ENCODE measurements at places on chromosomes 1 and 21.

GRCh38 chr21:33754481-33754880, 112.2 kb downstream of the ITSN1 start:
- no peak for DNase-seq

- no peak for DNase-seq
These were observed 75.0 kb downstream of the DESI2 start for GRCh38 chr1:244727871-244728474.

DNA sequence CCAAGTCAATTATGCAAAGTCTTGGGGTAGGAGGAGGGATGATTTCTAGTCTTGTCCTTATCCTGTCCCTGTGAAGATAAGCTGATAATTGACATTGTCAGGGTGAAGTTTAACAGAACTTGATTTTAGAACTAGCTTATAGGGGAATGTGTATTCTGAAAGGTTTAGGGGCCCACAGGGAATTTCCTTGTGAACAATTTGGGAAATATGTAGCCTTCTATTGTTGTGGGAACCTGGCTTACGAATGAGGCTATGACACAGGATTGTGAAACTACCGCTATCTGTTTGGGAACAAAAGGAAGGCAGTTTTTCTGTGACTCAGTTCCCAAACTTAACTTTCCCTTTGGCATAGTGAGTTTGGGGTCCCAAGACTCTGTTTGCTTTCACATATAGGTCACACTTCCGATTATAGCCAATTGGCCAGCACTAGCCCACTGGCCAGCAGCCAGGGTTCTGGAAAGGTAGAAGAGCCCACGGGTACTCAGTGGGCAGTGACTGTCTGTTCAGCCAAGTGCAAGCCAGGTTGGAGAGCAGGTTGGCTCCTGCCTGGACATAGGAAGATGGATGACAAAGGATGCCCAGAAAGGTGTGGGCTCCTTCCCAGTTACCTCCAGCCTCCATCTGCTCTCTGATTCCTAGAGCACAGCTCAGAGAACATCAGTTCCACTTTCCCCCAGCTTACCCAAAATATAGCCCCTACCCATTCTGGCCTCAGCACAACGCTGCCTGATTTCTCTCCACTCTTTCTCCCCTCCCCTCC, 35.5 kb downstream of the H3-3A start:
- DNase-seq: no peak

DNA sequence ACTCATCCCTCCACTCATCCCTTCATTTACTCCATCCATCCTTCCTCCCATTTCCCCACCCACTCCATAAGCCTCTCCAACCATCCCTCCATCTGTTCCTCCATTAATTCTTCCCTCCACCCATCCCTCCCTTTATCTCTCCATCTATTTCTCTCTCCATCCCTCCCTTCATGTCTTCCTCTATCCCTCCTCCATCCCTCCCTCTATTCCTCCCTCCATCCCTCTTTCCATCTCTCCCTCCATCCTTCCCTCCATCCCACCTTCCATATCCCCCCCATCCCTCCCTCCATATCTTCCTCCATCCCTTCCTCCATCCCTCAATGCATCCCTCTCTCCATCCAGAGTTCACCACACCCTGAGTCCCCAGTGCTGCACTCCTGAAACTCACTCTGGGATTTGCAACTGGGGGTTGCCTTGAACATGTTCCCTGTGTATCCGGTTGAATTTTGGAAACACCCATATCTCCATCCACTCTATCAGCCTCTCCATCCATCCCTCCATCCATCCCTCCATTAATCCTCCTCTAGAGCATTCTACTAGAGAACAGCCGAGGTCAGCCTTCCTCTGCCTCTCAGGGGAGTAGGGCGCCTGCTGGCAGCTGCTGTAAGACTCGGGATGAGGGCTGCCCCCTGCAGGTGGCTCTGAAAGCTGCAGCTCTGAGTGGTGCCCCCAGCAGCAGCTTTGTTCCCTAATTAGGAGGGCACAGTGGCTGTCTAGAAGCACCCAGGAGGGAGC, 39.4 kb downstream of the ABCG1 start:
- DNase-seq: peak; percentile 63

DNA sequence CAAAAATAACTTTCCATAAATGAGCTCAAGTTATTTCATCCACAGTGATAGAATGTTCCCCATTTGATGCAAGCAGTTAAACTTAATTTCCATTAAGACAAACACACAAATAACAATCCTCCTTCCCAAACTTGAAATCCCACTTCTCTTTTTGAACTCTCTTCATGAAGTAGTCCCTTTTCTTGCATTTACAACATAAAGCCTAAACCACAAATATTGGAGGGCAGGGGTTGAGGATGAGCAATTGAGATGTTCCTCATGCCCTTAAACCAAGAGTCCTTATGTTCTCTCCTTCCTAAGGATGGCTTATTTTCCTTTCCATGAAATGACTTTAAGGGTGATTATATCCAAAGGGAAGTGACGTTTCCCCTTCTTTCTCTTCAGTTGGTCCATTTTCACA, 228.8 kb downstream of the DISC1 start:
- no peak for DNase-seq

DNA sequence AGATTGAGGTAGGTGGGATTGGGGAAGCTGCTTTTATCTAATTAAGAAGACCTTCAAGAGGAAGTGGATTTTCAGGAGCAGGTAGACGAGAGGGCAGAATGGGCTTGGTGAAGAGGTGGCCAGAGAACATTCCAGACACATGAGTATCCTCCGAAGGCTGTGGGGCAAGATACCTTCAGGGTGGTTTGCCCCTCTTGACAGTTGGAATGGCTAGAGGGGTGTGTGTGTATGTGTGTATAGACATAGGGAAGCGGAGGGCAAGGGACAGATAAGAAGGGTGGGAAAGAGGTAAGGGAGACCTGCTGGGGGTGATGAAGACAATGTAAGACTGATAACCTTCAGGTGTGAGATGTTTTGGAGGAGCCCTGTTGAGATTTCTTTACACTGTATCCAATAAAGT, 46.8 kb upstream of the TSPAN2 start:
- DNase-seq: no peak

DNA sequence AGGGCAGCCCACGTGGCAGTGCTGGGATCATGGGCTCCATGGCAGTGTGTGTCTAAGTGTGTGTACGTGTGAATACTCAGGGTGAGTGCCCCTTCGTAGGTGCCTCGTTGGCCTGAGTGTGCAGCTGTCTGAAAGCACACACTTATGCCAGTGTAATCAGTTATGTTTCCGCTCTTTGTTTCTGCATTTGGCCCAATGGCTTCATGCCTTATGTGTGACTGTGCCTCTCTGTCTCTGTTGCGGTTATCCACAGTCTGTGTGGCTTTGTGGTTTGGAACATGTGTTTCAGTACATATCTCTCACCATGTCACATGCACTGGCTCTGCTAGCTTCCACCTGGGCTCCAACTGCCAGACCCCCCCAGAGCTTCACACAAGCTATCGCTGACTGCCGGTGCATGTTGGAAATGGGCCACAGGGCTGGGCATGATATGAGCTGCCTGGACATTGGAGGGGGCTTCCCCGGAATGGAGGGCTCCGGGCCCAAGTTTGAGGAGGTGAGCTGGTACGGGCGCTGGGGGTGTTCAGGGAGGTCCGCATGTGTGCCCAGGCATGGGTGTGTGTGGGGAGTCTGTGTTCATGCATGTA, 70.3 kb upstream of the TINAGL1 start:
- DNase-seq: no peak

DNA sequence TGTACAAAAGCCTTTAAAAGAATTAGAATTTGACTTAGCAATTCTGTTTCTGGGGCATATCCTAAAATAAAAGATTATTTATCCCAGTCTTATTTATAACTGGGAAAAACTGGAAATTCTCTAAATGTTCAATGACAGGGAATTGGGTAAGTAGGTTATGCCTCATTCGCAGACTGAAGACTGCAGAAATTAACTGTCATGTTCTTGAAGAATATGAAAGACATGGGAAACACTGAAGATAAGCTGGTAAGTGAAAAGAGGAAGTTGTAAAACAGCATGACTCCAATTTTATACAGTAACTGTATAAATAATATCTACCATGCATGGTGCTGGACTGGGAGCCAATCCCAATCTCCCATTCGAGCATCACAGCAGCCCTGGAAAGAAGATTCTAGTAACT, 50.6 kb upstream of the SLC2A1 start:
- DNase-seq: no peak

GRCh38 chr1:216057063-216057462, 366.2 kb downstream of the USH2A start:
- DNase-seq: no peak

DNA sequence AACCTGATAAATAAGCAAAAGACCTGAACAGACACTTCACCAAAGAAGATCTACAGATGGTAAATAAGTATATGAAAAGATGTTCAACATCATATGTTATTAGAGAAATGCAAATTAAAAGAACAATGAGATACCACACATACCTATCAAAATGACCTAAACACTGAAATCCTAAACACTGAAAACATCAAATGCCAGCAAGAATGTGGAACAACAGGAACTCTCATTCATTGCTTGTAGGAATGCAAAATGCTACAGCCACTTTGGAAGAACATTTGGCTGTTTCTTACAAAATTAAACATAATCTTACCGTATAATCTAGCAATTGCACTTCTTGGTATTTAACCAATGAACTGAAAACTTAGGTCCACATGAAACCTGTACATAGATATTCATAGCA, 14.9 kb upstream of the PIGK start:
- no peak for DNase-seq

GRCh38 chr1:30258876-30259275, 464.5 kb downstream of the MATN1 start:
- DNase-seq: no peak

DNA sequence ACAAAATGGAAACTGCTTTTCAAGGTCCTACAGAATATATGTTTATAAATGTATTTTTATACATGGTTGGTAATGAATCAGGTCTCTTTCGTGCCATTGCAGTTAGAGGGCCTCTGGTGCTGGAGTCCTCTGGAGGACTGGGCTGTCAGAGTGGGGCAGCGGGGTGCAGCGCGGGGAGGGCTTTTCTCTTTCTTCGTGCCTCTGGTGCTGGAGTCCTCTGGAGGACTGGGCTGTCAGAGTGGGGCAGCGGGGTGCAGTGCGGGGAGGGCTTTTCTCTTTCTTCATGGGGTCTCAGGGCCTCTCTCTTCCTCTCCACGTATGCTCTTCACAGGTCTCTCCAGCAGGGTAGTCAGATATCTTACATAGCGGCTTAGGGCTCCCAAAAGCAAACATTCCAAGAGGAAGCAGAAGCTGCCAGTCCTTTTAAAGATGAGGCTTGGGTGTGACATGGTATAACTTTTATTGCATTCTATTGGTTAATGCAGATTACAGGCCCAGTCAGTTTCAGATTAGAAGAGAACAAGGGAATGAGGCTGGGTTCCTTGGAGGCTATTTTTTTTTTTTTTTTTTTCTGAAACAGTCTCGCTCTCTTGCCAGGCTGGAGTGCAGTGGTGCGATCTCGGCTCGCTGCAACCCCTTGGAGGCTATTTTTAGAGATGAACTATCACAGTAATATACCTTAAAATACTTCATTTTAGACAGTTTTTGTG, 13.1 kb downstream of the SDCCAG8 start:
- DNase-seq: no peak

DNA sequence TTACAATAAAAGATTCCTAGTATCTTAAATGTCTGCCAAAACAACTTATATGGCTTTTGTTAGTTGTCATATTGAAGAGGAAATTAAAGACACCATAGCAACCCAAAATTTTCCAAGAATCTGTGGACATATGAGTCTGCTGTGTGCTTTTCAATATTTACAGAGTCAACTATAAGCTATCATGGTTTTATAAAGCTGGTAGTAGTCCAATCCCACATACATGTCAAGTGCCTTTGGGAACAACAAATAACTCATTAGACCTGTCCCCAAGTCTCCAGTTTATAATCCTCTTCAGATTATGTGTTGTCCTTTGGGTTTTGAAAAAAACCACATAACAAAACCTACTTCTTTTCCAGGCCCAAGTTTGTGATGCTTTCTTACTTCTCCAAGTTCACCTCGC, 293.8 kb upstream of the USP25 start:
- no peak for DNase-seq

DNA sequence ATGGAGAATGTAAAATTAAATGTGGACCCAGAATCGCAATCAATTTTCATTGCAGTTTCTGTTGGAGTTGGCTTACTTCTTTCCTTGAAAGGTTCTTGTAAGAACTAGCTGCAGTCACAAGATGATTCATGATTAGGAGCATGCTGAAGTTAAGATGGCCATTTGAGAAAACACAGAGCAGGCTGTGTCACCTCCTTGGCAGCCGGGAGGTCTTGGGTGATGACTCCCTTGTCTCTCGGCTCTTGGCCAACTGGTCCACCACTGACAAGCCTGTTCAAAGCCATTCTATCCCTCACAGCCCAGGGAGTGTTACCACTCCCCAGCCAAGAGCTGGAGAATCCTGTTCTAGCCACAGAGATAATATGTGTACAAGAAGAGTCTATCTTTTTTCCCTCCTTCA, 40.6 kb downstream of the OPTC start:
- no peak for DNase-seq

- DNase-seq: no peak
These were observed 771 bp downstream of the PACC1 start for GRCh38 chr1:212413902-212414327.

DNA sequence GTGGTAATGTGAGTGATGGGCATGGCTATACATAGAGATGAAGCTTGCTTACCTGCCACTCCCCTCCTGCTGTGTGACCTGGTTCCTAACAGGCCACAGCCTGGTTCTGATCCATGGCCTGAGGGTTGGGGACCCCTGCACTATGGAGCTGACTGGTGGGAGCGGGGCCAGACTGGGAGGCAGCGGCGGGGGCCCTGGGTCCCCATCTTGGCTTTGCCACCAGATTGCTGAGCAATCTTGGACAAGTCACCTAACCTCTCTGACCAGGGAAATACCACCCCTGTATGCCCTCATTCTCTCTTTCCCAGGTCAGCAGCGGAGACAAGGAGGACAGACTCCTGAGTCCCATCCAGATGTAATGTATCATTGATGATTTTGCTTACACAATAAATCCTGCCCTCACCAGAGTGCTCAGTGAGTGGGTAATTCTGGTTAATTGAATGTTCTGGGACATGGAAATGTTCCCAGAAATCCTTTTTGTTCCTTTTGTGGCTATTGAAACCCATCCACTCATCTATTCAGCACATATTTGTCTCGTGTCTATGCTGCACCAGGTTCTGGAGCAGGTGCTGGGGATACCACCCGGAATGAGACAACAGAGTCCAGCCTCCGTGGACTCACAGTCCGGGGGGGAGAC, 4.1 kb upstream of the ARHGEF10L start:
- no peak for DNase-seq

GRCh38 chr21:41832596-41833496, 46.3 kb downstream of the PRDM15 start:
- DNase-seq: no peak

- DNase-seq: no peak
These were observed 408.1 kb upstream of the ADGRL2 start for GRCh38 chr1:81392526-81393226.

DNA sequence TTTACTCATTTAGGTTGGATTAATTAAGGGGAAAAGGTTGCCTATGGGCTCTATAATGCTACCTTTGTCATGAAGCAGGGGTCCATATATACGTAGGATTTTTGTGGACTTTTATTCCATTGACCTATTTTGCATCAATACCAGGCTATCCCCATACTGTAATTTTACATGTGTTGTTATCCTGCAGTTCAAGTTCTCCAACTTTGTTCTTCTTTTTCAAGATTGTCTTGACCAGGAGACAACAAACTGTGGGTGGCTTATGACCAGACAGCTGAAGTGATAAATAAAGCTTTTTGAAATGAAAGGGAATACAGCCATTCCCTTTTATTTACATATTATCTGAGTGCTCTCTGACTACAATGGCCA, 345.7 kb downstream of the BARHL2 start:
- no peak for DNase-seq

- DNase-seq: no peak
These were observed 99.6 kb upstream of the KAZN start for GRCh38 chr1:14498839-14499238.
